ENCODE measurements at places on chromosomes 16 and 17.

- DNase-seq = no peak
These were observed 11.3 kb downstream of the CX3CL1 start for GRCh38 chr16:57383276-57384247.

DNA sequence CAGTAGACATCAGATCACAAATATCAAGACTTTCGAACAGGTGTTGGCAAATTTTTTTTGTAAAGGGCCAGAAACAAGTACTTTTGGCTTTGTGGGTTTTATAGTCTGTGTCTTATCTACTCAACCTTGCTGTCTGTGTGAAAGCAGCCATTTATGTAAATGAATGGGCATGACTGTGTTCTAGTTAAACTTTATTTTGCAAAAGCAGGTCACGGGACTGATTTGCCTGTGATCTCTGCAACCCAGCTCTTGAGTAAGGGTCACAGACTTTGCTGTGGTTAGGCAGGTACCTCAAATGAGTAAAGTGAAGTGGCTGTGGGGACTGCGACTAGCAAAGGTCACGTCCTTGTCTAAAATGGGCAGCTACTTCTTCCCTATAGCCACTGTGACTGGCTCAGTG, 136.5 kb downstream of the FTO start:
- no peak for DNase-seq

DNA sequence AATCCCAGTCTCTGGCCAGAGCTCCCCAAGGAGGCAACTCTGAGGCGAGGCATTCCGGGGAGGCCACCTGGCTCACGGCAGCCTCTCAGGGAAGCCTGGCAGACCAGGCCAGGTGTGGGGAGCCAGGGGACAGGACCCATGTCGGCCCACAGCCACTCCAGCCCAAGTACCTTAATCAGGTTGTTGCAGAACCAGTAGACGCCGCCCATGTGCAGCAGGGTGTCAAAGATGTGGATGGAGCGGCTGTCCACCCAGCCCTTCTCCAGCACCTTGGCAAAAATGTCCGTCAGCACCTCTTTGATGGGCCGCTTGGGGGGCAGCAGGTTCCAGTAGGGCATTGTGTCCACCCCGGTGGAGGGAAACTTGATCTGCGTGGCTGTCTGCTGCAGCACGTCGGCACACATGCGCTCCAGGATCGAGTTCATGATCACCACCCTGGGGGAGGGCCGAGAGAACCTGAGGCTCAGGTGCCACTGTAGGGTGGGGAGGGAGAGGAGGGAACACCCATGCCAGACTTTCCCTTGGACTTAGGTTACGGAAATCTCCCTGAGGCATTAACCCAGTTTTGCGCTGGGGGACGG, 7.8 kb downstream of the CSF3 start:
- DNase-seq = no peak

DNA sequence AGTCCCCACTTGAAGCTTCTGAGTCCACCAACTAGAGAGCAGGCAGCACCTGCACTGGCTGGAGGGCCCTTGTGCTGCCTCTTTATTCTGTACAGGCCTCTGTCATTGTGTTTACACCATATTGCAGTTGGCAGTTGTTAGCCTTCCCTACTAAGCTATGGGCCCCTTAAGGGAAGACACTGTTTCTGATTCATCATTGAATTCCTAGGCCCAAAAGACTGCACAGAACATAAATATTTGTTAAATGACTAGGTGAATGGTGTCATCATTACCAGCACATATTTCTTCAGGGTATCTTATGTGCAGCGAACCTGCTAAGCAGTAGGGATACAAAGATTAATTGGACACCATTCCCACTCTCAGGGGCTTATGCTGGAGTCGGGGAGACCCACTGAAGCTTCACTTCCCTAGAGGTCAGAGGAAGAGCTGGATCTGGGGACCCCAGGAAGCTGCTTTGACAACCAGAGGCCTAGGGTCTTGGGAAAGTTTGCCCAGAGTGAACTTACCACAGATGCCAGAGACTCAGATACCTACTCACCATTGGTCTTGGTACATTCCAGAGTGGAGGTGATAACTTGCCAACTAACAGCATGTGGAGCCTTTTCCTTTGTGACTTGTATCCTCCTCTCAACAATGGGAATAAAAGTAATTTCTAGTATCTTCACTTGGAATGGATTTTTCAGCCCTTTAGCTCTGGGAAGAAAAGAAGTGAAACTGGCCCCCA, 28.7 kb upstream of the DDX52 start:
- DNase-seq = no peak

DNA sequence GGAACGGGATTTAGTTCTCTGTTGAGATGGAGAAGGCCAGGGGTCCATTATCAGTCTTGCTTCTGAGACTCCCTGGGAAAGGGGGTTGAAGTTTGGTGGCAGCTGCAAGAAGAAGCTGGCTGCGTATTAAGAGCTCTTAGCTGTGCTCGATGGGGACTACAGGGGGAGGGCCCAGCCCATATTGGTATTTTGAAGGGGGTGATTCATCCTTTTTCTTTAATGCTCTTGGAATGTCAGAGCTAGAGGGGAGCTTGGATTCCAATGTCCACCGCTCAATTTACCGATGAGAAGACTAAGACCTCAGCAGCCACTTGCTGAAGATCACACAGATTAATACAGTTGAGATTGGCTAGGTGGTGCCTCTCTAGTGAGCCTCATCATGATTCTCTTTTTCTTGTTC, 5.0 kb downstream of the NOG start:
- DNase-seq = no peak

DNA sequence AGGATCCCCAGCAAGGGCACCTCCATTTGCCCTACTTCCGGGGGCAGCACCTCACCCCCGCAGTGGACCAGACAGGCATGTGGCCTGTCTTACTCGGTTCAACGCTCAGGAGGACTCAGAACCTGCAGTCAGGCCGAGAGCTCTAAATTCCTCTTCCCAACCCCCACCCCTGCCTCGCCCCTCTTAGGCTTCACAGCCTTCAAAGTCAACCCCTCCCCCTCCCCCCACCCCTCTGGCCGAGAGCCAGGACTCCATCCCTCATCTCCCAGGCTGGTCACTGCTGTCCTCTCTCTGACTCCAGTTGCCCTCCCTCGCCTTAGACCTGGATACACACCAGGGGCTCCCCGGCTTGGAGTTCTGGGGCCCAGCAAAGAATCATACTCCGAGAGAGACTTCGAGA, 8.1 kb upstream of the HS3ST6 start:
- DNase-seq = no peak

DNA sequence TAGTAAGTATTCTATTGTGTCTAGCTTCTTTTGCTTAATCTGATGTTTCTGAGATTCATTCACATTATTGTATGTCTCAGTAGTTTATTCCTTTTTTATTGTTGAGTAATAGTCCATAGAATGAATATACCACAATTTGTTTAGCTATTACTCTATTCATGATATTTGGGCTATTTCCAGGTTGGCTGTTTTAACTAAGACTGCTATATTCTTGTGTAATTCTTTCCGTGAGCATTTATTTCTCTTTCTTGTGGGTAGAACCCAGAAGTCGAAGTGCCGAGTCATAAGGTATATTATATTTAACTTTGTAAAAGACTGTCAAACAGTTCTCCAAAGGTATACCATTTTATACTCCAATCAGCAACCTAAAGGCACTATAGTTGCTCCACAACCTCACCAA, 160.8 kb downstream of the ANKFN1 start:
- no peak for DNase-seq

Data from cortex of kidney (tissue), 1 donor.